NCI-H1417 treated with DMSO at 0.1 percent for 48 hours (cell line): ENCODE measurements at places on chromosomes 5 and 9.

DNA sequence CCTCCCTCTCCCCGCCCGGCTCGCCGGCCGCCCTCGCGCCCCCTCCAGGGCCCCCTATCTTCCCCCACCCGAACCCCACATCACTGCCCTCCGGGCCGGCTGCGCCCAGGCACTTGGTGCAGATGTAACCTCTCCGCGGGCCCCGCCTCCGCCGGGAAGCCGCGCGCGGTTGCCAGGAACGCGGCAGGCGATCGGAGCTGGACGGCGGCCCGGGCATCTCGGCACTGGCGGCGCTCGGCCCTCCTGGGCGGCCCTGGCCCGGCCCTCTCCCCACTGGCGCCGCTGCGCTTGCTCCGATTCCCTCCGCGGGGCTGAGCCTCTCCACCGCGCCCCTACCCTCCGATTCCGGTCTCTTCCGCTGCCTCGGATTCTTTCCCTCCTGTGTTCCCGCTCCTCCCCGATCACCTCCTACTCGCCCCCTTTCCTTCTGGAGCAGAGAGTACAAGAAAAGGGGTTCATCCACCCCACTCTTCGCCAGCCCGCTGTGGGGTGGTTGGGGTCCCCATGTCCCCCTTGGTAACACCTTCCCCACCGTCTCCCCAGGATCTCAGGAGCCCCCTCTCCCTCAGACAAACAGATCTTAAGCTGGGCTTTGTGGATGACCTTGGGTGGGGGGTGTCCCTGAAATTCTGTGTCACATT lies 70.6 kb downstream of the C9orf50 start:
- DNase-seq = no peak

DNA sequence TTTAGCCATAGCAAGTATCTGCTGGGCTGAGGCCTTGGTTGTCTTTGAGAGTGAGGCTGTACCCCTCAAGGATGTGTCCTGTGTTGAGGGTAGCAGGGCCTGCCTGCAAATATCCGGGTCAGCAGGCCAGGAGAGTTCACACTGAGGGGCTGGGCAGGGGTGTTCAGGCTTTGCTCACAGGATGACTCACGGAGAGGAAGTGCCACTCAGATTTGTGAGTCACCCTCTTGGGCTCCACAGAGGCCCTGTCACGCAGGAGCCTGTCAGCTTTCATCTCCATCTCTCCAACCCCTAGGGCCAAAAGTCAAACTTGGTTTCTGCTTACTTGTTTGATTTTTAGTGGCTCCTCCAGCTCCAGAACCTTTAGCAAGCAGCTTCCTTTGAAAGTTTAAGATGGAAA lies 211.5 kb downstream of the SEC61B start:
- no peak for DNase-seq

GRCh38 chr9:6160579-6160978 lies 55.0 kb upstream of the IL33 start:
- no peak for DNase-seq

- no peak for DNase-seq
Observed at GRCh38 chr5:12330993-12331588, 426.8 kb upstream of the CTNND2 start.

- no peak for DNase-seq
Observed at GRCh38 chr5:168312606-168313295, 21.3 kb downstream of the WWC1 start.

DNA sequence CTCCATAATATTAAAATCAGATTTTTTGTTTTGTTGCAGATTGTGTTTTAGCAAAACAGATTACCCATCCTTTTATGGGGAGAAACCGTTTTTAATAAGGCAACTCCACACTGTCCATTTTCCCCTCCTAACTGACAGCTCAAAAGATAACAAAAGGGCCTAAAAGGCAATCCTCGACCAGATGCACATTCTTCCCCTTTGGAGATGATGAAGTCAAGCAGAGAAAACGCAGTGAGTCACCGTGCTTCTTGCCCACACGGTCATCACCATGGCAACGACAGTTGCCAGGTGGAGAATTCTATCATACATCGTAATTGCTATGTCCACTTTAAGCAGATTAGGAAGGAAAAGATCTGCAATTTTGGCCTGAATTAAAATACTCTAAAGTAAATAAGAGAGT lies 96.4 kb downstream of the DIRAS2 start:
- DNase-seq = peak; percentile 92

- no peak for DNase-seq
Observed at GRCh38 chr5:154273963-154274827, 83.7 kb downstream of the GALNT10 start.

DNA sequence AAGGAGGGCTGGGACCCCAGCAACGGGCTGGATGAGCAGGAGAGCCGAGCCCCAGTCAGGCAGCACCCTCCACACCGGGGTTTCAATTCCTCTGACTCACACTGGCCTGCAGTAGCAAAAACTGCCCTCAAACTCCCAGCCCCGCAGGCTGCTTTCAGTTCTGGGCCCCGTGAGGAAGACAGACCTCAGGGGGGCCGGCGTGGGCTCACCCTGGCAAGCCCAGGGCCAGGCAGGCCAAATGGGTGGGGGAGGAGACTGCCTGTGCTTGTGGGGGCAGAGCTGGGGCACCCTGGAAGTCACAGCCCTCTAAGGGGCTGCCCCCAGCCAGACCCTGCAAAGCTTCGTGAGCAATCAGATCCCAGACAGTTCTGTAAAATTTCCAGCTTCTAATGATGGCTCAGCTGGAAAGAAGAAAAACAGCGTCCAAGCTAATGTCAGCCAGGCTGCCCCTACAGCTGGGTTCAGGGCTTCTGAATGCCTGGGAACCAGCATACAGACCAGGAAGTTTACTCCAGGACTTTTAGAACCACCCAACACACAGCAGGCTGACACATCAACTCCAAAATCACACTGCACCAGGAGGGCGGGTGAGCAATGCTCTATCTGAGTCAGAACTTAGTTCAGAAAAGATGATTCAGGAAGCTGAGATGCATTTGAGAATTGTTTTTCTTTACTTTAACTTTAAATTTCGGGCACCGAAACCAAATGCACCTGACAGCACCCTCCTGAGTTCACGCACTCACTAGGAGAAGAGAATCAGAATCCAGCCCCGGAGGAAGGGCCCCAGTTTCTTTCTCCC lies 34.7 kb downstream of the LPCAT1 start:
- DNase-seq = no peak

DNA sequence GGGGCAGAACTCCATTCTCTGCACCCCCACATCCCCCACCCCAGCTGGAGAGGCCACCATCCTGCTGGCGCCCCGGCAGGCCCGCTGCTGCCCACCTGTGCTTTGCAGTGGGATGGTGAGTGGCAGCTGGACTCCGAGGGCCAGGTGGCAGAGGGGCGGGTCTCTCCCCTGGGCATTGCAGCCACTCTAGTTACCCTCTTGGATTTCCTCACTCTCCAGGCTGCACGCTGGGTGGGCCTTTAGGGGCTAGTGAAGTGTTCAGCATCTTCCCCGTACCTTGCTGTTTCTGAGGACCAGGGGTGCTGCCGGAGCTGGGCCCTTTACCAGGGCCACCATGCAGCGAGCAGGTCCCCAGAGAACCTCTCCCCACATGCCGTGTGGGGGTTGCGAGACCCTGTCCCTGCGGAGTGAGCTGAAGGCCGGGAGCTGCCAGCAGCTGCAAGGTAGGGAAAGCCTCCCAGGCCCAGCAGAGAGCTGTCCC lies 88.4 kb upstream of the SH3PXD2B start:
- no peak for DNase-seq

DNA sequence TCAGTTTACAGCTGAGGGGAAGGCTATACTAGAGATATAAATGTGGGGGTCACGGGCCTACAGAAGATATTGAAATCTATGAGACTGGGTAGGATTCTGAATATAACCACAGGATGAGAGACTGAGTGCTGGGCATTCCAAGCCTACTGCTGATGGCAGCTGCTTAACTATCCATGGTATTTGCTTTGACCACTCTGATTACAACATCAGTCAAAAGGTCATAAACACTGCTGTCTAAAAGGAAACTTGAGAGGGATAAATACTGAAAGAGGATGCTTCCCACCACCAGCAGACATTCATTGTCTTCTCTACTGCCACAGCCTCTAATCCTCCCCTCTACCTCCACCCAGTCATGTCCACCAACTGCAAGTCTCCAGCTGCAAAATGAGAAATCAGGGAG lies 3.8 kb downstream of the ZNF622 start:
- no peak for DNase-seq

GRCh38 chr5:72167804-72168203 lies 60.5 kb downstream of the MAP1B start:
- no peak for DNase-seq

- no peak for DNase-seq
Observed at GRCh38 chr5:74020503-74020902, 394.5 kb downstream of the ARHGEF28 start.

- DNase-seq = no peak
Observed at GRCh38 chr9:6925836-6926235, 168.1 kb downstream of the KDM4C start.

- DNase-seq = no peak
Observed at GRCh38 chr9:70466976-70467561, 52.6 kb upstream of the KLF9 start.

DNA sequence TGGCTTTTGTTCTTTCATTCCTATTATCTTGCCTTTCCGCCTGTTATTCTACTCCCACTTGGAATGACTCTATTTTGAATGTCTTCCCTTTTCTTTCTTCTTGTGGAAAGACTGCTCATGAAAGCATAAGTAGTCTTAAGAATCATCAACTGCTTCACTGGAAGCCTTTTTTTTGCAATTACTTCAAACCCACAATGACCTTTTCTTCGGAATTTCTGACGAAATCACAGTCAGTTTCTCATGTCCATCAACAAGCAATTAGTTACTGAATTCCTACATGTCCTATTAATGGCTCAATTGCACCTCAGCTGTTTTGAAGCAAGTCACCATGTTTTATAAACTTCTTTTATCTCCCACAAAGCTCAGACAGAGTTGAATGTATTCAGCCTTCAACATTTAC lies 196.2 kb downstream of the TARS1 start:
- no peak for DNase-seq

- no peak for DNase-seq
Observed at GRCh38 chr5:91074615-91075014, 308.5 kb downstream of the ARRDC3 start.

DNA sequence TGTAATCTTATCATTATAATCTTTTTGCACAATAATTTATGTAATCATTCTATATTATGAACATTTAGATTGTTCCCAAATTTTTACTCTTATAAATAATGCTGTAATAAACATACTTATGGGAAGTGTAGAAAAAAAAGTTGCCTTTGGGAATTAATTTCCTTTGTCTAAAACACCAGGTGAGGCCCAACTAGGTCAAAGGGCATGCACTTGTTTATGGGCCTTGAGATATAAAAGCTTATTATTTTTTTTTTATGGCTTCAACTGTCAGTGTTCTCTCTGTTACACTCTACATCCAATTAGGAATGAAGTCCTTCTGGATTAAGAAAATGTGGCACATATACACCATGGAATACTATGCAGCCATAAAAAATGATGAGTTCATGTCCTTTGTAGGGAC lies 6.5 kb upstream of the PRLR start:
- no peak for DNase-seq

- DNase-seq = no peak
Observed at GRCh38 chr9:114316605-114317230, 6.2 kb upstream of the ORM1 start.

- no peak for DNase-seq
Observed at GRCh38 chr5:31638345-31638744, 586 bp upstream of the PDZD2 start.

DNA sequence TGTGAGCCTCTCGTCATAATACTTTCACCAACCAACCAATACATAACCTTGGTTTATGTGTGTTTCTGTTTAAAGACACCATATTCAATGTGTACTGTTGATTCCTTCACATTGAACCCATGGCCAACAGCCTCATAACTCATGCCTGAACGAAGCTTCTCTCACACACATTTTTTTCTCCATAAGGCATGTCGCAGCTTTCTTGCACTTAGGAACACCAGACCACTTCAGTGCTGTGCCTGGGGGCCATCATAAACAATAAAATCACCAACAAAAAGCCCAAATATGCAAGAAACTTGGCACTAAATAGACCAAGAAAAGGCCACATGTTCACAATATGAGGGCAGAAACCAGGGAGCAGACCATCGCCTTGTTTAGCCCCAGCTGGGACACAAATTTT lies 192.2 kb downstream of the ROR2 start:
- DNase-seq = no peak

GRCh38 chr5:175471628-175472027 lies 6.7 kb upstream of the SFXN1 start:
- DNase-seq = no peak

GRCh38 chr5:126515337-126515736 lies 79.7 kb downstream of the ALDH7A1 start:
- no peak for DNase-seq

DNA sequence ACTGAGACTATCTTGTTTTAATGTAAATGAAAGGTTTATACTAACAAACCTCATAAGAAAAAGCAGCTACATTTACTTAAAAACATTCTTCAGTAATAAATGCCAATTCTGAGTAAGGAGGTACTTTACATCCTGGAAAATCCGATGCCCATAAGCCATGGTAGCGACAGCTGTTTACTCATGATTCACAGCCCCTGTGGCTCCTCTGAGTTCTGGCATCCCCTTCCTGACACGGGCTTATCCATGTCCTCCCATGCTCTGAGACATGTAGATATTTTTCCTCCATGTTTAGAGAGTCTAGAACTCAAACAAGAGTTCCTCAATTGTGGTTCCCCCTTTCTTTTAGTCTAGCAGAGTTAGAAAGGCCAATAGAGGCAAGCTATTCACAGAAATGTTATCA lies 63.1 kb upstream of the DEPDC1B start:
- DNase-seq = no peak

- DNase-seq = no peak
Observed at GRCh38 chr9:107248714-107249113, 34.4 kb upstream of the RAD23B start.

- DNase-seq = no peak
Observed at GRCh38 chr5:41087461-41087860, 16.3 kb upstream of the MROH2B start.

DNA sequence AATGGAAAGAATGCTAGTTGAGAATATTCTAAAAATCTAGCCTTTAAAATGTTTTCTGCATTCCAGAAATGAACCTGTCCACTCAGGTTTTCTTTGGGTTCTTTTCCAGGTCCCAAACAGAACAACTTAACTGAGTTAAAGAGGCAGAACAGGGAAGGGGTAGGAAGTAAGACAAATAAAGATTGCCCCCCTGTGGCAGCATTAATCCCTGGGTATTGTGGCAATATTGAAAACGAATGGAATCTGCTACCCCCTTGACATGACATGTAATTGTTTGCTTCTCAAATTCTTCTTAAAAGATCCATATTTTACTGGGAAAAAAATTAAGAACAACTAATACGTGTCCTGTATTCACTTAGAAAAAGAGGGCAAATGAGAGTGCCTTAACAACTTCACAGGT lies 9.3 kb upstream of the RBM22 start:
- no peak for DNase-seq

- no peak for DNase-seq
Observed at GRCh38 chr9:132312873-132313272, 41.9 kb downstream of the SETX start.

DNA sequence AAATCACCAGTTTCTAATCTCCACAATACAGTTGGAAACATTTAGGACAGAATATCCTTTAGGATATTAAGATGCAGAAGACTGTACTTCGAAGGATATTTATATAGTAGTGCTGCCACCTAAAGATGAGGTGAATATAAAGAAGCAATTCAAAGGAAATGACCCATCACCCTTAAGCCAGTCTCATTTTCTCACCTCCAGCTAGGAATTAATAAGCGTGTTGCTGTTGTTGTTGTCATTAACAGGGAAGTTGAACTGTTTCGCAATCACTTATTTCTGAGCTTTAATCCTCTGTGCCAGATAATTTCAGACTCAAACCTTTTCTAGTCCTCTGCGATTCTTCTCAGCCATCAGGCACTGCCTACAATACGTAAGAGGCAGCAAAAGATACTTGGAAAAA lies 7.8 kb upstream of the PURA start:
- DNase-seq = no peak

- no peak for DNase-seq
Observed at GRCh38 chr9:137382444-137383080, 40.4 kb downstream of the EXD3 start.
